ENCODE measurements at places on chromosomes 3 and 15.

DNA sequence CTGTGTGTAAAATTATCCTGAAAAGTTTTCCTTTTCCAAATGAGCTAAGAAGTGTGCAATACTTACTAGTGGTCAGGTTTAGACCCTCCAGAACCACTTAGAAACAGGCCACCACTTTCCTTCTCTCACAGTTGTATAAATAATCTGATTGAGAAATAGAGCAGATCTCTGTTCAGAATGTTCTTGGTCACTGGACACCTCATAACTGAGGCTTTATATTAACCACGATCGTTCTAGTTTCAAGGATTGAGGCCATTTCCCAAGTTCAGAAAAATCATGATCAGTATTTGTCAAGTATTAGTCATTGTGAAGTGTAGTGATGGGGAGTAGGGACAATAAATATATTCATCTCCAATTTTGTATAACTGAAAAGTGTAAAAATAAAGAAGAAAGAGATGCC lies 1.0 kb upstream of the MAP3K13 start:
- no peak for DNase-seq

- no peak for DNase-seq
Observed at GRCh38 chr3:99755831-99756230, 61.8 kb upstream of the CMSS1 start.

- DNase-seq, result no peak
Observed at GRCh38 chr3:129812589-129812988, 80.9 kb downstream of the TMCC1 start.

DNA sequence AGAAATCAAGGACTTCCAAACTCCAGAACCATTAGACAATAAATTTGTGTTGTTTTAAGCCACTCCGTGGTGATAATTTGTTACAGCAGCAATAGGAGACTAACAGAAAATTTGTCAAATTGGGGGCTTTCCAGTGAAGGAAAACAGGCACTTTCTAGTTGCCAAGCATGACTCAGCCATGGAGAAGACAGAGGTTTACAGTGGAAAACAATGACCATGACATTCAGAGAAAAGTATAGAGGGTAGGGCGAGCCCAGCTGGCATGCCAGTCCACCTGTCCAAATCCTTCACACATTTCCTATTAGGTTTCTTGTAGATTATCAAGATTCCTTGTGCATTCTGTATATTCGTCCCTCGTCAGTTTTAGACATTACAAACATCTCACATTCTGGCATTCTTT lies 24.9 kb downstream of the SLCO2A1 start:
- no peak for DNase-seq

GRCh38 chr3:142628801-142629200 lies 32.6 kb downstream of the PLS1 start:
- DNase-seq, result no peak

DNA sequence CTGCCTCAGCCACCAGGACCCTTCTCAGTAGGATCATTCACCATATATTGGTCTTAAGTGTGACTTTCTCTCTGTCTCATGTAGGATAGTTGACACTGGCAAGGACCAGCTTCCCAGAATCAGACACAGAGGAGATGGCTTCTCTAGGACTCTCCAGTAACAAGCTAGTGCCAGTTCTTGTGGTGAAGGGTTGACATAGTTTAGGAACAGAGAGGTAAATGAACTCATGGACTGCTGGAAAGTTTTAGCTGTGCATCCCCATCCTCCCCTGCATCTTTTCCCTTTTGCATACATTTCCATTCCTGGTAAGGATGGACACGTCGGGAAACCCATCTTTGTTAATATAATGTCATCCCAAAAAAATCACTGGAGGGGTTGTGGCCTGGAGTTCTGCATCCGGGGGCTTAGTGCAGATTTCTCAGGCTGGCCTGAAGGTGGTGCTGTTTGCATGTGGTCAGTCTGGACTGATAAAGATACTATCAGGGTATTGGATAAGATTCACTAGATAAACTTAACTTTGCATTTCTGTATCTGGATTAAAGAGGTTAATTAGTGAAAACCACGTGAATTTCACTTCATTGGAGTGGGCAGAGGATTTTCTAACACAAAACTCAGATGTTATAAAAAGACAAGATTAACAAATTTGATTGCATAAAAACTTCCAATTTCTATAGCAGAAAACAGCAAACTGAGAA lies 110.8 kb downstream of the TBC1D2B start:
- DNase-seq, result peak; percentile 40

GRCh38 chr3:33392703-33393125 lies 47.5 kb downstream of the UBP1 start:
- DNase-seq, result no peak

- no peak for DNase-seq
Observed at GRCh38 chr3:119292666-119293065, 1.5 kb upstream of the ARHGAP31 start.

DNA sequence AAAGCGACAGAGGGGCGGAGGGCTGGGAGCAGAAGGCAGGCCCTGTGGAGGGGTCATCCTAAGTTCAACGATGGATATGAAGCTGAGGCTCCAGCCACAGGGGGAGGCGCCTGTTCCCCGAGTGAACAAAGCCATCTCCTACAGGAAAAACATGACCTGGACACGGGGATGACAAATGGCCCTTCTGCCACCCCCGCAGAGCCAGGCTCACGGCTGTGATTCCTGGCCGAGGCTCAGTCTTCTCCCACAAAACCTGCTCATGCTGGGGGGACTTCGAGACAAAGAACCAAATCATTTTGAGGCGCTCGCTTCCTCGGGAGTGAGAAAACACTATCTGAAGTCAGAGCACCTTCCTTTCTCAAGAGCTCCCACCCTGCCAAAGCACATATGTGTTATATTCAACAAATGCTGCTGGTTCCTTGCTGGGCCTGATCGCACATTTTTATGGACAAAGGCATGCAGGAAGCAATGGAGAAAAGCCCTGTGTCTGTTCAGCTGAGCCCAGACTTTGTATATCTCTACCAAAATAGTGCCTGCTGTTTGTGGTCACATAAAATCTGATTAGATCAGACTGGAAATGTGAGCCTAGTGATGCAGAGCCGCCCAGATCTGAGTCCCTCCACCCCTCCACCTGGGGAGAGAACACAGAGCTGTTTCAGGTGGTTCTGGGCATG lies 5.6 kb downstream of the RBP1 start:
- no peak for DNase-seq

GRCh38 chr3:42520336-42520735 lies 17.9 kb downstream of the VIPR1 start:
- no peak for DNase-seq

- DNase-seq, result no peak
Observed at GRCh38 chr3:14630404-14631100, 21.0 kb upstream of the CCDC174 start.

GRCh38 chr3:127718916-127719290 lies 46.2 kb downstream of the ABTB1 start:
- DNase-seq, result no peak

DNA sequence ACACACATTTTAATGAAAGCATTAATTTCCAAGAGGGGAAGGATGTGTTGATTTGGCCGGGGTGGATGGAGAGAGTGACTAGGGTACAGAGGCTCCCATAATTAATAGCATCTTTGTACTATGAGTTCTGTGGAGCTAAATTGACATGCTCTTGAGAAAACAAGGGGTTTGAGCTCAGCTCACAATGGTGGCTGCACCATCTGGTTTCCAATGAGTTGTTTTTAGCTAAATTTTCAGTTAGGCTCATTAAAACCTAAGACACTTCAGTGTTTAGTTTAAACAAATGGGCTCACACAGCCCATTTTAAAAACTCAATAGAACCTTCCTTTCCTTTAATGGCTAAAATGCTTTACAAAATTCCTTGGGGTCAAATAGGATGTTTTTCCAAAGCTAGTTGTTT lies 199.7 kb downstream of the TNIK start:
- no peak for DNase-seq

DNA sequence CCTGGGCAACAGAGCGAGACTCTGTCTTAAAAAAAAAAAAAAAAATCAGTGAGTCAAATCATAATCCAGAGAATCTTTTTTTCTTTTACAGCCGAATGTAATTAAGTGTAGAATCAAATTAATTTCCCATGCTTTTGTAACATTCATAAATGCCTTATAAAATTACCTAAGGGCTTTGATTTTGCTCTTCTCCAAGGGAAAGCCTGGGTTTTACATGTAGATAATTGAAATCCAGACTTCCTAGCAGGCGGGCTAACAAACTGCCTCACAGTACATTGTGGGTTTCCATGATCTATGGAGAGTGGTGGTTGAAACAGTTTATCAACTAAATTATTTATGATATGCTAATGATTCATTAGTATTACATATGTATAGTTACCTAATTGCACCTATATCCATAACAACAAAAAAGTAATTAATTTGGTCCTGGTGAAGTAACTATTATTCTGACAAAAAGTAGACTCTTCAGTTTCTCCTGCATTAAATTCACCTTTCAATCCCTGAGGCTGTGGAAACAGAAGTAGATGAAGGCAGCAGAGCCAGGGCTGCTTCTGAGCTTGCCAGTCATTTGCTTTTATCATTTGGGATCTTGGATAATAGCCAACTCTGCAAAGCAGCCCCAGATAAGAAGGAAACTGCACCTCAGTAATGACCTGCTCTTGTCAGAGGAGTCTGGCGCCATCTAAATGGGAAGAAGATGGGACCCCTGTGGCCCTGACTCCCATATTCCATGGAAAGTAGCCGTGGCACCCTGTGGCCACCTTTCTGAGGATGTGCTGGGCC lies 9.5 kb downstream of the CCR9 start:
- no peak for DNase-seq

- peak; percentile 35 for DNase-seq
Observed at GRCh38 chr15:64092864-64093626, 593 bp downstream of the CIAO2A start.

- no peak for DNase-seq
Observed at GRCh38 chr15:25797936-25798901, 64.9 kb downstream of the ATP10A start.

GRCh38 chr15:101391431-101391830 lies 96.4 kb upstream of the SNRPA1 start:
- no peak for DNase-seq

DNA sequence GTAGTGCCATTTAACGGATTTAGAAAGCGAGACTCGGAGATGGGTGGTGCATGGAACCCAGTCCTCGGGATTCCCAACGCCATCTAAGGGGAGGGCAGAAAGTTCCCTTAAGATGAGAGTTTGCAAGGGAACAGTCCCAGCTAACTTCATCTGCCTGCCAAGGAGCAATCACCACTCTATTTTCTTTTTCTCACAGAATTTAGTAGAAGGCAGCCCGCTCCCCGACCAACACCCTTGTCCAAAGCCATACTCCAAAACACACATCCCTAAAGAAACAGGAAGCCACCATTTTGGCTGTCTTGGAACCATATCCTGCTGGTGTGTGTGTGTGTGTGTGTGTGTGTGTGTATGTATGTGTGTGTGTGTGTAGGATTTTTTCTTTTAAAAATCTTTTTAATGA lies 7.1 kb upstream of the FGD5 start:
- DNase-seq, result no peak

DNA sequence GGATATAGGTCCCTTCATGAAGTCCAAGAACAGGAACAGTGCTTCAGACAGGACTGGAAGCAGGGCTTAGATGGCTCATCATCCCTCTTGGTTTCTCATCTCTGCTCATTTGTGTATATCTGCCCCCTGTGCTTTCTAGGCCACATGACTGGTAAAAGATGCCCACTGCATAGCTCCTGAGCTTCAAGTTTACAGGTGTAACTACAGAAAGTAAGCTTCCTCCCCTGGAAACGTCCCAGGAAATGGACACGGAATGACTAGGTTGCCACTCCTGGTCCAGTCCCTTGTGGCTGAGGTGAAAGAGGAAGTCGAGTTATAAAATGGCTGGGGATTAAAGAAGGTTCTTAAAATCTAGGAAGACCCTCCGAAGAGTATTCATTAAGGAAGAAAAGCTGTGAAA lies 32.5 kb downstream of the MYO5A start:
- no peak for DNase-seq

DNA sequence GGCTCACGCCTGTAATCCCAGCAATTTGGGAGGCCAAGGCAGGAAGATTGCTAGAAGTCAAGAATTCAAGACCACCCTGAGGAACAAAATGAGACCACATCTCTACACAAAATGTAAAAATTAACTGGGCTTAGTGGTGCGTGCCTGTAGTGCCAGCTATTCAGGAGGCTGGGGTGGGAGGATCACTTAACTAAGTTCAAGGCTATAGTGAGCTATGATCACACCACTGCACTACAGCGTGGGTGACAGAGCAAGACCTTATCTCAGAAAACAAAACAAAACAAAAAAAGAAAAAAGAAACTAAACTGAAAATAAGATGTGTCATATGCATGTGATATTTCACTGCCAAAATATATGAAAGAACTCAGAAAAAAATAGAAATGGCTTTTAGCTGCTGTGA lies 243.3 kb upstream of the CCDC54 start:
- no peak for DNase-seq

DNA sequence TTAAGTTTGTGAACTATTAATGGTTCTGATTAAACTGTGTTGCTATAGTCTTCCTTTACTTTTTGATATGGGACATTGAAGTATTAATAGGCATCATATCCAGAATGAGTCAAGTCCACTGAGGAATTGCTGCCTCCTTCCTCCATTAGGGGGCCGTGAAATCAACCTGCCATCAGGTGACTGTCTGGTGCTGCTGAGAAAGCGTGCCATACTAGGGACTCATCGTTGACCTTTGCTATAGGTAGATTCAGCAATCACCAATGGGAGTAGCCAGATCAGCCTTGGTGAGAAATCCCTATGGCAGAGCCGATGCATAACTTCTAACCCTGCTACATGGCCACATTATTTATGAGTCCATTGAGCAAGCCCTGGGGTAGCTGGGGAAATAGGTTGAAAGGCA lies 30.1 kb upstream of the SLC28A2 start:
- DNase-seq, result no peak

GRCh38 chr3:67686069-67686468 lies 31.7 kb upstream of the SUCLG2 start:
- no peak for DNase-seq

DNA sequence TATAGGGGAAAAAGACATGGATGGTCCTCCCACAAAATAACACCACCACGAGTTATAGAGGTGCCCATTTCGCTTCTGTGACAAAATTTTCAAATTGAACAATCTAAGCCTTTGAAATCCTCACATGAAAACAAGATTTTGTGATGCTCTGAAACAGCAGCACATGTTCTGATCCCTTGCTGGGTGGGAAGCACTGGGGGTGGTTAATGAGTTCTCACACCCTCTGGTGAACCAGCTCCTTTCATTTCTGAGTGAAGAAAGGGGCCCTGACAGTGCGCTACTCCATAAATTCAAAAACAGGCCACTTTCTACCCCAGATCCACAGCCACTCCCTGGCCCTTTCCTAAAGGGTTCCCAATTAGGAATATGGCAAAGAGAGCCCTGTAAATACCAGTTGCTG lies 129.3 kb downstream of the TNIK start:
- no peak for DNase-seq

- DNase-seq, result no peak
Observed at GRCh38 chr3:184593220-184593927, 31.8 kb downstream of the EPHB3 start.
